Stimulated activated CD8-positive, alpha-beta memory T cell treated with anti-CD3 and anti-CD28 coated beads, Interleukin-4, amount 100 ng/mL, for 1 hour (primary cell): ENCODE measurements at places on chromosomes 1 and 21.

- no peak for DNase-seq
Measured at GRCh38 chr1:76770979-76771378, 96.3 kb upstream of the ST6GALNAC5 start.

DNA sequence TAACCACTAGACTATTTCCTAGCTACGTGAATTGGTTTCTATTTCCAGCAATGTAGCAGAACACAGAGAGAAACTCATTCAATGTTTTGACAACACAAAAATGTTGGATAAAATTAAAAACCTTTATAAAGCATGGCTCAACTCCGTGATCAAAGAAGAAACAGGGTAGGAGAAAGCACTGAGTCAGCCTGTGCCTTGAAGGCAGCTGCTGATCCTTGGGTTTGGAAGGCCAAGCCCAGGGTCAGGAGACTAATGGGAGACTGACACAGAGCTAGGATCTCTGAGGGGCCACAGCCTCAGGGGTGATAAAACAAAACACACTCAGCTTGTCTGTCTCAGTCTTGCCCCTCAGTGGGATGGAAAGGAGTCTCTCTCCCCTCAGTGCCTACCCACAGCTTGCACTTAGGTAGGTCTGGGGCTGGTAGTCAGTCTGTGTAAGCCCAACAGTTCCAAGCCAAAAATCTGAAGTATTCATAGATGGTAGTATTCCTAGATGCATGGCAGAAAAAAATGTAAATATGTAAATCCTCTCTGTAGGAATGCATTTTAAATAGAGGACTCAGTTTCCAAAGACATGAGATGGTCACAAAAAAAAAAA is 53.3 kb downstream of the B3GALNT2 start:
- DNase-seq = no peak

- DNase-seq = no peak
Measured at GRCh38 chr1:38919130-38919529, 22.5 kb downstream of the RHBDL2 start.

- DNase-seq = no peak
Measured at GRCh38 chr1:222535455-222535854, 12.4 kb downstream of the HHIPL2 start.

DNA sequence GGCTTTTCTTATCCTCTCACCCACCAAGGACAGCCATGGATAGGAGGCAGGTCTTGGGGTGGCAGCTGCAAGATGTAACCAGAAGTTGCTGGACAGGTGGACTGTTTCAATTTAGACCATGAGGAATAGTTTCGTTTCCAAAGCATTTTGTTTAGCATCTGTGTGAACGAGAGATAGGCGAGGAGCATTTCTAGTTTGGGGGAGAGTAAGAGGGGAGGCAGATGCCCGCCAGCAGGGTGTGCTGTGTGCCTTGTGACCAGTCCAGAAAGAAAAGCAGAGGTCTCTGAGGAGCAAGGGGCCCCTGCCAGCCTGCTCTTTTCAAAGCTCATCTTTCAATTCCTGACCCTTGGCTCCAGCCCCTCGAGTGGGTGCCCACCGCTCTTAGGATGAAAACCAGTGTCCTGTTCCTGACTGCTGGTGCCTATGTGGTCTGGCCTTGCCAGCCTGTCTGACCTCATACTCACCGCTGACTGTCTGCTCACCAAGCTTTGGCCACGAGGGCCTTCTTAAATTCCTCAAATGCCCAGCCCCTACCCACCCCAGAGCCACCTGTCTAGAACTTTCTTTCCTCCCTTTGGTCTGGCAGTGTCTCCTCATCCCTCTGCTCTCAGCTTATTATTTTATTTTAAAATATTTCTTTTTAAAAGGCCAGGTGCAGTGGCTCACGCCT is 8.5 kb downstream of the SERINC2 start:
- no peak for DNase-seq

GRCh38 chr1:2248854-2249558 is 20.9 kb downstream of the SKI start:
- DNase-seq = no peak

DNA sequence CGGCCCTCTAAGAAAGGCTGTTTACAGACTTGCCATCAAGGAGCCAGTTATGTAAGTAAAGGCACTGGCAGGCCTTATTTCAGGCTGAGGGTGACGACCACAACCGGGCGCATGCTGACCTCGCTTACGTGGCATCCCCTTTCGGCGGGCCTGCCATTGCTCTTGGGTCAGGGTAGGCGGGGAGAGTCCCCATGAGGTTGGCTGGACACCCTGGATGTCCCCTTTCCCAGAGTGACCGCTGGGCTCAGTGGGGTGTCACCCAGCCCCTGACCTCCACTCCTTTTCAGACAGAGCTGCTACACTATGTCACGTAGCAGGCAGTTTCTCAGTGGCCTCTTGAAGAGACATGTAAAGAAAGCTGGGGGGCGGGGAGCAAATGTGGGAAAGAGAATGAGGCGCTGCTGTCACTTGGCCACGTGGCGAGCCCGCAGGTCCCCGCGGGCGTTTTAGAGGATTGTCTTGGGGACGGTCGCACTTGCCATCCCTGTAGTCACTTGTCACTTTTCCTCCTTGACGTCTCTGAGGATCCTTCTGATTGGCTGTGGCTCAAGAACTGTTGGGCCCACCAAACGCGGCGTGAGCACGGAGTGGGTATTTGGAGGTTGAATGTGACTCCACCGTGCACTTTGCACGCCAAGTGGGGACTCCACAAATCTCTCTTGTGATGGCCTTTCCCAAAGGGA is 42.2 kb downstream of the SLC37A1 start:
- DNase-seq = no peak

DNA sequence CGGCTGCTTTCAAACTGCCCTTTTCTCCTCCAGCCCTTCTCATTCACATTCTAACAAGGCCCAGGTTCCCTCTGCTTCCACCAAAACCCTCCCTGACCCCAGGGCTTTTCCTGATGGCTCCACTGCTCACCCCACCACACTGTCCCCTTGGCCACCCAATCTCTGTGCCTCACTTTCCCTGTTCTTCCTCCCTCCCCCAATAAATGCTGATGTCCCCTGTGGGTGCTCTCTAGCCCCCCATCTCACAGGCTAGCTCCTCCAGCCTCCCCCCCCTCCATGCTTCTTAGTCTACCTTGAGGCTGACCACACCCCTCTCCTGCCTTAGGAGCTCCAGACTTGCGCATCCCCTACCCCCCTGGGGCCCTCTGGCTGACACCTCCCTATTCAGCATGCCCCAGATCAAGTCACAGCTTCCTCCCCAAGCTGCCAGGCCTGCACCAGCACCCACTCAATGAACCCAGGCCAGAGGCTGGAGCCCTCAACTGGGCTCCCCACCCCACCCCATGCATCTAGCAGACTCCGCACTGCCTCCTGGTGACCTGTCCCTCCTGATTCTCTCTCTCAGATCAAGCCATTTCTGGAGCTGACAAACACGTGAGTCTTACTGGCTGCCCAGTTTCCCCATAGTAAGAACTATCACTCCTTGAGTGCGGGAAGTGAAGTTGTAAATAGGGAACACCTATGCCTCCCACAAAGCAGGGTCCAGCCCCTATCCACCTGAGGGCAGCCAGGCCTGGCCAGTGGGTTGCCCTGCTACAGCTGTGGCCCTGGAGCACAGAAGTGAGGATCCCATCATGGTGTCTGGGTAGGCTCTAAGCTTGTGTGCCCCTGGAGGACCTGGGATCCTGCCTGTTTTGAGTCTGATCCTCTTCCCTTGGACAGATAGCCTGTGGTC is 117.9 kb downstream of the DMRTB1 start:
- no peak for DNase-seq

DNA sequence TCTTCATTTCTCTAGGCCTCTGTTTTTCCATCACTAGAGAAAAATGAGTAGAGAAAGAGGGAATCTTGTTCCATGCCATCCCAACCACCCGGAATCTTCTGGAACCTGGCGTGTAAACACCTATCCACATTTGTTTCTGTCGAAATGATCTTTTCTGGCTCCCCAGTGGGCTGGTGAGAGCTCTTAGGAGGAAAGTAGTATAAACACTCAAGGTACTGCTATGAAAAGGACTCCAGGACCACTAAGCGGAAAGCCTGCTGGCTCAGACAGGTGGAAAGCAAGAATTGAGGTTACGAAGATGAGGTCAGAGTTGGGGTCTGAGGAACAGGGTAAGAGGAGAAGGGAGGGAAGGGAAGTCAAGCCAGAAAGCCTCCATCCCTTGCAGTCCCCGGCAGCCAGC is 90.8 kb downstream of the PLXNA2 start:
- no peak for DNase-seq

DNA sequence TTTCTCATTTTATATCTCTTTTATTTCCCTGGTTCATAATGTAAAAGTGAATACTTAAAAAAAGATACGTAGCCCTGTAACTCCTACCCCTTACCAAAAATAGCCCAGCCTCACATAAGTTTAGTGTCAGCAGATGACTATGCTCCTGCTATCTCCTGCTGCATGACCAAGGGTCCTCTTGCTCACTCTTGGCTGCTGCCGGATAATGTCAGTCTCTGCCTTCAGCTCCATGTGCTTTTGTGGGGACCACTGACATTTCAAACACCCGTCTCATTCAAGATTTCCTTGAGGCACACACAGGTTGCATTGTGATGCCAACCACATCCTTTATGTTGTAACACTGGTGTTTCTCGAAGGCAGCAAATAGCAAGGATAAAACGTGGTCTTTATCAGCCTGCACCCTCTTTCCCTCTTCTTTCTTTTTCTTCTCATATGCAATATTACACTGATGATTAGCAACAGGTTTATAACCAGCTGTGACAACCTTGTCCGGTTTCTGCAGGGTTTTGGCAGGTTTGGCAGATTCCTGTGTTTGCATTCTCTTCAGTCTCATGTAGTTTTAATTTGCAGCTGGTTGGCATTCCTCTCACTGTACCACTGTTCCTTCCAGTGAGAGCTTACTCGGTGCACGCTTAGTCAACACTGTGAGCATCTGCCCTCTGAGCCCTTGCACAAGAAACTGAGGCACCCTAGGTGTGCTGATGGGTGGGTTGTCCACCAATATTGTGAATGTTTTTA is 62.2 kb downstream of the ZNF684 start:
- DNase-seq = no peak

DNA sequence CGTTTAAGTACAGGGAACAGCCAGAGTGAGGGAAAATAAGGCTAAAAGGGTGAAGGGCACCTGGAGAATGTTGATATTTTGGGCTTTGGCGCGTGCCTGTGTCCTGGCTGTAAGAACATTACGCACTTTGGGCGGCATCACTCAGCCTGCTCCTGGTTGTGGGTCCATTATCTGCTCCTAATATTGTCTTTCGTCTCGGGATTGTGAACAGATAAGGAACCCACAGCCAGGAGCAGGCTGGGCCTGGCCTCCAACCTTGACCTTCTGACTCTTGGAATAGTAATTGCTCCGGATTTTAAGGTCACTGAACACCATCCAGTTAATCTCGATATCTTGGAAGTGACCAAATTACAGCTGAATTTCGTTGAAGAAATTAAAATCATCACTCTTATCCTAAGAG is 61.9 kb downstream of the TCP10L start:
- no peak for DNase-seq
